NCI-H748 treated with DMSO at 0.1 percent for 48 hours (cell line): ENCODE measurements at places on chromosomes 2 and 18.

GRCh38 chr2:144886862-144887261 lies 366.9 kb upstream of the ZEB2 start:
- DNase-seq = no peak

DNA sequence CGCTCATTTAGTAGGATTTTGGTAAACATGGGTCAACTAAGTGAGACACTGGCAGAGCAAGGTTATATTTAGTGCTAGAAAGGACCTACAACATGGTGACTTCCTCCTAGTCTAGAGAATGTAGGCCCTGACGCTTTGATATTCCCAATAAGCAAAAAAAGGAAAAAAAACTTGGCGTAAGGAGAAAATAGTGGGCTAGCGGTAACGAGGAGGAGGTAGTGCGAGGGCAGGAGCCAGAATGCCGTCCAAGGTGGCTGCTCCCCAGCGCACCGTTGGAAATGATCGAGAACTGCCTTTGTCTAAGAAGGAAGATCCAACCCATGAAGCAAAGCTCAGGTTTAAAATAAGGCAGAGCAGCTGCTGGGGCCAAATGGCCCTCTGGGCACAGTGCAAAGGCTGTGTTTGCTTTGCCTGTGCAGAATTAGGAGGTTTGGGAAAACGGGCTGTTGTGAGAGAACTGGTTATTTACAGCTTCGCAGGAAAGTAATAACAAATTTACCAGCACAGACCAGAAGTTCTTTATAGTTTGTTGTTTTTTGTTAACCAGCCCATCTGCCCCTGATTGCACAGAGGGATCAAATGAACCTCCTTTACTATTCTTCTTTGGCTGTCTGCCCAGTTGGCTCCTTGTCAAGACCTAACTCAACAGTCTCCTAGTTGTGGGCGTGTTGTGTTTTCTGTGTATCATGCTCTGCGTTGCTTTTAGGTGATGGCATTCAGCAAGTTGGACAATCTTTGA lies 86.6 kb downstream of the ITGB1BP1 start:
- DNase-seq = peak; percentile 96

DNA sequence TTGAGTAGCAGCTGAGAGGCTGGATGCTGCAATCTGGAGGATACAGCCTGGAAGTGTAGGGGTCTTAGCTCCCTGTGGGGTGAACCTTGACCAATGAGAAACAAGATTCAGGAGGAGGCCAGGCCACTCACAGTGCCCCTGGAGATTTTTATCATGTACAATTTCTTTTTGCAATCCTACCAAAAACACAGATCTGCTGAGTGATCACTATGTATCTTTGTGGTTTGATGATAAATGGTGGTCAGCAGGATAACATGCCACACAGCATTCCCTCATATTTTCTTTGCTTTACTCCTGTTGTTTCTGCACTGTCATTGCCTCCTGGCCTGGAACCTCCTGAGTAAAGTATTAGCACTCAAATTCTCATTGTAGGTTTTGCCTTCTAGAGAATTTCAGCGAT lies 357.9 kb downstream of the THSD7B start:
- no peak for DNase-seq

GRCh38 chr2:159090514-159091201 lies 122.2 kb downstream of the TANC1 start:
- DNase-seq = no peak

DNA sequence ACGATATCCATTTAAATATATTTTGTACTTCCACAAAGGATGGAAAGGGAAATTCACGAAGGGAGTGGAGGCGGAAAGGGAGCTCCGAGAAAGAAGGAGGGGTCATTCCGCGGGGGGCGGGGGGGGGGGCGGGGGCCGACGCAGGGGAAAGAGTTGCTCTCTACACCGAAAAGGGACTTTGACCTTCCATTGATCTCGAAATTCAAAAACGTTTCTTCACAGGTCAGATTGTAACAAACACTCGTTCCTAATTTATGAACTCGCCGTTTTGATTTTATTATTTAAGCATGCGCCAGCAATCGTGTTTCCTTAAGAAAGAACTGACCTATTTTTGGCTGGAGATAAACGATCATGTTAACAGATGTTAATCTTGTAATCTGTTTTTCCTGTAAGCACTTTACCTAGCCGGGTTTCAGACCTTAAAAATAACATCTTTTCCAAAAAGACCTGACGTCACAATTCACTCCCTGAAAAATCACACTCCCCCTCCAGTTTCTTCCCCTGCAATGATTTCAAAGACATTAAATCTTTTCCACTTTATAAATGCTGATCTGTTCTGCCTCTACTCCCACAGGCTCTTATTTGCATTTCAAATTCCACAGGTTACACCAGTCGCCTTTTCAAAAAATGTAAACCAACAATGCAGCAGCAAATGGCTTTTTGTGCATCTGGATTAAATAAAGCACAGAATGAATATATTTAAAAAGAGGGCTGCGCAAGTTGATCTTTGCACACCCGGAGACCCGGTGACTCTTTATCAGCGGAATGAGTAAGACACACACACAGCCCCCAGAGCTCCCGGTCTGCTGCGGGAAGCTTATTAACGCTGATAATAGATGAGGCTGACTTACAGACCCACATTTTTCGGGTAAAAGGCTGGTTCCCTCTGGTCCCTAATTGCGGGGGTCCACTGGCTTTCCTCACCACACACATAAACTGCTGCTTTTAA lies 1.6 kb downstream of the ZNF516 start:
- peak; percentile 86 for DNase-seq

DNA sequence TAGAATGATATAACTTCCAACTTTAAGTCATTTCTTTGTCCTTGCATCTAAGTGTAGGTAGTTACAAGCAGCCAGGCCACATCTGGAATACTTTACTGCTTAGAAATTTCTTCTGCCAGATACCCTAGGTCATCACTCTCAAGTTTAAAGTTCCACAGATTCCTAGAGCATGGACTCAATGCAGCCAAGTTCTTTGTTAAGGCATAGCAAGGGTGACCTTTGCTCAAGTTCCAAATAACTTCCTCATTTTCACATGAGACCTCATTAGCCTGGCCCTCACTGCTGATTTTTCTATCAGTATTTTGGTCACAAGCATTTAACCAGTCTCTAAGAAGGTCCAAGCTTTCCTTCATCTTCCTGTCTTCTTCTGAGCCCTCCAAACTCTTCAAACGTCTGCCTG lies 7.8 kb upstream of the UGT1A9 start:
- DNase-seq = no peak

DNA sequence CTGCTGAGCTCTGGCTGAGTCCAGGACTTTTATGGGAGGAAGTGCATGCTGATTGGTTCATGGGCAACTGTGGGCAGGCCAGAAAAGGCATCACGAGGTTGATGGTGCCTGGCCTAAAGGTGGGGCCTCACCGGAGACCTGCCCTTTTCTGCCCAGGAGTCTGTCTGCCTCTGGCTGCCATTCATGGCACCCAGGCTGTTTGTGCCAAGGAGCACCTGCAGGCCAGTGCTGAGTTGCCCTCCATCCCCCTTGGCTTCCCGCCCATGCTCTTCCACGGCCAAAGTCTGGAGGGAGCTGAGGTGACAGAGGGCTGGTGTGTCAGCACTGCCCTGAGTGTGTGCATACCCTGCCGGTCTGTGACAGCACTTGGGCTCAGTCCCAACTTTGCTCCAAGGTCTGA lies 123.2 kb downstream of the PTH2R start:
- no peak for DNase-seq

DNA sequence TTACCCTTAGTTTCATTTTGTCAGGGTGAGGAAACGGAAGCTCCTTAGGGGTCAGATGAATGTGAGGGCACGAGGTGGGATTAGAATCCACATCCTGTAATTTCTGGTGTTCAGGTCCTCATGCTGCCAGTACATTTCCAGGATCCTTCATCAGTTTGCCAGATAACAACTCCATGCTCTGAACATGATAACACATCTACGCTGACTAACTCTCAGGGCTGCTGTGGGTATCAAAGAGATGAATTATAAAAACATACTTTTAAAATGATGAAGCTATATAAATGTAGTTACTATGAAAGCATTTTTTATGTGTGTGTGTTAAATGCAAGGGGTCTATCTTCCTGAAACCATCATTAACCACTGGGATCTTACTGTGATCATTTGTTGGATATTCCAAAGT lies 325.9 kb downstream of the SLC8A1 start:
- no peak for DNase-seq

DNA sequence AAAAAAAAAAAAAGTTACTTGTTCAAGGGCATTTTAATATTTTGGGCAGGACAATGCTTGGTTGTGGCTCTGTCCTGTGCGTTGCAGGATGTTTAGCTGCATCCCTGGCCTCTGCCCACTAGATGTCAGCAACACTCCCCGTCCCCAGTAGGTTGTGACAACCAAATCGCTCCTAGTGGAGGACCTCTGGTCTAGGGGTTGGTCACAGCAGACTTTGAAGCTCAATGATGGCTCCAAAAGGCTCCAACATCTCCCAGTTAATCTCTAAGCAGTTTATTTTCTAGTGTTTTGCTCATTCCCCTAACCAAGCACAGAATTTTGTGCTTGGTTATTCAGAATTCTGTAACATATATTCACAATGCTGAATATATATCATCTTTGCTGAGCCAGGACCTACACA lies 67.0 kb downstream of the CHRNA1 start:
- peak; percentile 44 for DNase-seq

- no peak for DNase-seq
Measured at GRCh38 chr2:235270291-235270690, 223.6 kb upstream of the AGAP1 start.

DNA sequence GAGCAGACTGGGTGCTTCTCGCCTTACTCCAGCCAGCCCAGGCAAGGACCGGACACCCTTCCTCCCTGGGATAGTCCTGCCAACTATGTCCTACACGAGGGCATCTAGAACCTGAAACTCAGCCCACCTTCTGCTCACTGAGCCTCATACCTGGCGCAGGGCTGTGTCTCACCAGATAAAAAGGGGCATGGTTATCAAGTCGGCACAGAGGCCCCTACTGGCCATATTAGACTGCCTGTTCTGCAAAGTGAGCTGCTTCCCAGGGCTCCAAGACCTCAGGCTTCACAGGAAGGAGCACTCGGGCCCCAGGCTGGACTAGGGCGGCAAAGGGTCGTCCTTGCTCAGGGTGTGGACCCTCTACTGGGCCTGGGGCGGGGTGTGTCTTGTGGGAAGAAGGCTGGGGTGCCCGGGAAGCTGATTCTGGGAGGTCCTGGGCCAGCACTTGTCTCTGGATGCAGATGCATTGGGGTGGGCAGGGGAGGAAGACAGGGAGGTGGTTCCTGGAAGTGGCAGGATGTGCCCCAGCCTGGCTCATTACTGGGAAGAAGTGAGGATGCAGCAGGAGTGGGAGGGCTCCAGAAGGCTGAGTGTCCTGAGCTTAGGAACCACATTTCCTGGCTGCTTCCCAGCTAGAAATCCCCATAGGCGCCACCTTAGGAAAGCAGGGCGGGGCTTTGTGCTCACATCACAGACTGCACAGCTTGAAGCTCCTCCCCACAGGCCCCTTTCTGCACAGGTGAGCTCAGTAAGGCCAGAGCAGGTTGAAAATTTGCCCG lies 19.6 kb downstream of the EHD3 start:
- no peak for DNase-seq

- DNase-seq = no peak
Measured at GRCh38 chr2:232937278-232937906, 67.3 kb downstream of the SNORC start.

- peak; percentile 56 for DNase-seq
Measured at GRCh38 chr2:160210599-160211138, 10.6 kb upstream of the ITGB6 start.

GRCh38 chr2:33924586-33925169 lies 325.6 kb upstream of the FAM98A start:
- no peak for DNase-seq

GRCh38 chr2:45494275-45494977 lies 116.6 kb downstream of the SRBD1 start:
- peak; percentile 63 for DNase-seq

DNA sequence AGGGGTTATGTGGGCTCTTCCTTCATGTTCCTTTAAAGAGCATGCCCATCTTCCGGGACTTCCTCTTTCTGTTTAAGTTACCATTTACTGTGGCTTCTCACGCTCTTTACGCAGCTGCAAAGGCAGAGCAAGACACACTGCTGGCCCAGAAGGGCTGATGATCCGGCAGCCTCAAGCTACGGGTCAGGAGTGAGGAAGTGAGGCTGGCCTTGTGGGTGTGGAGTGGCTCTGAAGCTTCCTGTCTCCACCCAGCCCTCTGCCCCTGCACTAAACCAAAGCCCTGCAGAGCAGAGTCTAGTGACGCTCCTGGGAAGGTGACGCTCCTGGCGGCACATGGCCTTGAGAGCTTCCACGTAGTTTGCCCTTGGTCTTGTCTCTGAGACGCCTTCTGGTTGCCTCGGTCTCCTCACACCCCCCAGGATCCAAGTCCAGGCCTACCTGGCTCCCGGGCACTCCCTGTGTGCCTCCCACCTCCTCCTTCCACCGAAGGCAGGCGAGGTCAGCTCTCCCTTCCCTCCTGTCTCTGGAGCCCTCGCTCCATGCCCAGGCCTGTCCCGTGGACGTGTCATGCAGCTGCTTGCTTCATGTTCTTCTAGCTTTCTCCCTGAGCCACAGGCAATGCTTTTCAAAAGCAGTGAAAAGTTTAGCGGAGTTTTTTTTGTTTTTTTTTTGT lies 50.3 kb downstream of the ARL4C start:
- DNase-seq = no peak

GRCh38 chr2:67516899-67517530 lies 119.9 kb downstream of the ETAA1 start:
- peak; percentile 57 for DNase-seq

DNA sequence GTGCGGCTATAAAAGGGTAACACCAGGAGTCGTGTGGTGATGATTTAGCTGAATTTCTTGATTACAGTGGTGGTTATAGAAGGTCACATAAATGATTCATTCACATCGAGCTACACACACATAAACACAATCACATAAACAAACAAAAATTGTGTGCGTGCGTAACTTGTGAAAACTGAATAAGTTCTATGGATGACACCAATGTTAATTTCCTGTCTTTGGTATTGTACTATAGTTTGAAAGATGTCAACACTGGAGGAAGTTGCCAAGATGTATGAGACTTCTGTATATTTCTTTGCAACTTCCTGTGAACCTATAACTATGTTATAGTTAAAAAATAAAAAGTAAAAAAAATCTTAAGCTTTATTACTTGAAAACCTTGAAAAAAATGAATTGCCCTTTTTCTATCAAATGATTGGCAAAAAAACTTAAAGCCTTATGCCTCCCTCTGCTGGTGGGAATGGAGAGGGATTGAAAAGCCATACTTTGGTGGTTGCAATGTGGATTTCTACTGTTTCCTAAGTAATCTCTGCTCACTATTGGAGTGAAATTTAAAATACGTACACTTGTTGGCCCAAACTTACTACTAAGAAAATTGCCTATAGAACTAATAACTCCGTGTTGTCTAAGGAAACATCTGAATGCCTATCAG lies 227.7 kb downstream of the RPIA start:
- peak; percentile 2 for DNase-seq

DNA sequence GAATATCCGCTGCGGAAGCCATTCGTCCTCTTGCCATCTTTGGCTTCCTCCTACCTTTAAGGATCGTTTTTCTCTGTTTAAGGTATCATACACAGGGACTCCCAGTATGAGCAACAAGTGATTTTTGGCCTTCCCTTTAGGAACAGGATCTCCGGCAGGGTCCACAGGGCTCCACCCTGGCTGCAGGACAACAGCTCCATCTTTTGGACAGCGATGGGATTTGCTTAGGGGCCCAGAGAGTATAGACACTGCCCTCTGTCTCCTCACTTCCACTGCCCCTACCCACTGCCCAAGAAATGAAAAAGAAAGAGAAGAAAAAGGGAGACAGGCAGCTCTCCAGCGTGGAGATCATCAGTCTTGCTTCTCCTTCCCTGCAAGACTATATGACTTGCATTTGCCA lies 224.5 kb downstream of the UXS1 start:
- DNase-seq = peak; percentile 50

- DNase-seq = no peak
Measured at GRCh38 chr2:35409762-35410161, 945.8 kb upstream of the CRIM1 start.
